ENCODE measurements at places on chromosomes 12 and 14.

DNA sequence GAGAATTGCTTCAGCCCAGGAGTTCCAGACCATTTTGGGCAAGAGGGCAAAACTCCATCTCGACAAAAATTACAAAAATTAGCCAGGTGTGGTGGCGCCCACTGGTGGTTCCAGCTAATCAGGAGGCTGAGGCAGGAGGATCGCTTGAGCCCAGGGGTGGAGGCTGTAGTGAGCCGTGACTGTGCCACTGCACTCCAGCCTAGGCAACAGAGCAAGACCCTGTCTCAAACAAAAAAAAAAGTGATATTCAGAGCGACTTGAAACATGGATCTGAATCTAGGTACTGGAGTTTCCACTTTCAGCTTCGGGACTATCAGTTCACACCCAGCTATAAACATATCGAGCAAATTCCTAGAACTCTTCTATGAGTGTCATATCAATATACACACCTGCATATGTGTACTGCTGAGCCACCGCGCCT, 16.3 kb upstream of the RNF34 start:
- no peak for DNase-seq

- no peak for DNase-seq
Measured at GRCh38 chr14:76695263-76695920, 65.9 kb upstream of the VASH1 start.

DNA sequence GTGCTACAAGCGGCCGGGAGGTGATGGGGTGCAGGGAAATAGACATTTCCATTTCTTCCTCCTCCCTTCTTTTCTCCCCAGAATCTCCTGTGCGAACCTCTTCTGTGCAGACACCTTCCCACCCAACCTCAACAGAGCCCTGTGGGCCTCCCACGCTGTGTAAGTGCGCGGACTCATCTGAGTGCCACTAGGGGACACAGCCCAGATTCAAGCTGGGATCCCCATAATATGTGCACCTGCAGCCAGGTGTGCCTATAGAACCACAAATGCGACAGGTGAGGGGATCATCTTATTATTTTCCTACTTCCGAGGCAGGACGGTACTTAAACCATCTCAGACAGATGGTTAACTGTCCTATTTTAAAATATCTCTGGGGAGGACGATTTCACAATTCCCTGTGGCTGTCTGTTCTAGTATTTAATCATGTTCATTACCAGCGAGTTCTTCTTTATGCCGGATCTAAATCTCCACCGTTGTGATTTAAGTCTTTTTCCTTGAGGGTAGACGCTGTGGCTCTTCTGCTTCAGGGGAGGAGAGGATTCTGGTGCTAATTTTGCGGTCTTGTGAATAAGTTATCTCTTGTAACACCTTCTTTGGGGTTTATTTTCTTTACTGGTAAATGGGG, 17.2 kb upstream of the CACNA1C start:
- no peak for DNase-seq

- no peak for DNase-seq
Measured at GRCh38 chr14:71589609-71590008, 342.6 kb upstream of the RGS6 start.

DNA sequence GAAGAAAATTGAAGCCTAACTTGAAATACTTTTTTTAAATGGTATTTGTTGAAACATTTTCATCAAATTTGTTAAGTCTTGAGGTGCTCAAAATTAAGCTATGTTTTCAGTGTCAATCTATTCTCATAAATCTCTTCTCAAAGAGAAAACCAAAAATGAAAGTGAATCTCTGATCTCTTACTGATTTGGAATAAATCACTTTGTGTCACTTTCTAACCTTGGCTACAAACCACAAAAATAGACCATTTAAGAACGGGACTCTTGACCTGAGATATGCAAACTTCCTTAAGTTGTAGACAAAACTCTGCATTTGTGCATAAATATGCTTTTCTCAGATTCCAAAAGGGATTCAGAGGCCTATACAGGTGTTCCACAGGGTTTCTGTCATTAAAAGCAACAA, 192.9 kb downstream of the SEC23A start:
- no peak for DNase-seq

GRCh38 chr12:108371801-108372344, 32.8 kb upstream of the CMKLR1 start:
- DNase-seq: no peak

GRCh38 chr12:60947533-60947932, 1312.7 kb upstream of the USP15 start:
- no peak for DNase-seq

GRCh38 chr14:24110060-24110459, 4.5 kb upstream of the DCAF11 start:
- DNase-seq: no peak

- no peak for DNase-seq
Measured at GRCh38 chr12:58920102-58920960, at the start of gene LRIG3. Gene LRIG3, minus strand, starts transcription at chr12:58920504. Its CDS starts 269 bp downstream, at chr12:58920235.

DNA sequence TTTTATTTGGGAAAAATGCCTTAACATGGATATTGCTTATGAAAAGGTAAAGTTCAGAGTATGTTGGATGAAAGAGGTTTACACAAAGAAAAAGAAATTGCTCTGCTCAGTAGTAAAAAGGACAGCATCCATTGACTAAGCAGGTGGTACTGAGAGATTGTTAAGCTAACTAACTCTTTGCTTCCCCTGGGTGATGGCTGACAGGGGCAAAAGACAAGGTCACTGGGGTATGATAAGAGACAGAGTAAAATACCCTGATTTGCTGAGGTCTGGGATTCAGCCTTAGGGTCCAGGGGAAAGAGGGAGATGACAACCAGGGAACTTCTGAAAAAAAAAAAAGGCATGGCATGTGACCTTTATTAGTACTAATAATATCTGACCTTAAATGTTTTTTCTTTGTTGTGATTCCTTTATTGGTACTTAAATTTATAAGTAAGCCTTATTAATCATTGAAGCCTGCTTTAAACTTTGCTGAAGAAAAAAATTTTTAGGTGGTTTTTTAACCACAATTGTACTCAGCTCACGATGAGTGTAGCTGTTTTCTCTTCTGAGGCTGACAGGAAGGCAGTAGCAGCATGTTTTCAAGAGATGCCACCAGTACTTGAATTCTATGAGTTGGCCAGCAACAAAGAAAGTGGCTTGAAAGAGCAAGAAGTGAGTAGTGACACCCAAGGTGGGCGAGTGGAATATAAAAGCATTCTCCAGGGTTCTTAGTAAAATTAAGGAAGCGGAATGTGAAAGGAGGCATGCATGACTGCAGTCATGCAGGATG, 43.7 kb upstream of the KITLG start:
- DNase-seq: no peak

- DNase-seq: no peak
Measured at GRCh38 chr12:130636370-130636769, 79.7 kb downstream of the RIMBP2 start.

DNA sequence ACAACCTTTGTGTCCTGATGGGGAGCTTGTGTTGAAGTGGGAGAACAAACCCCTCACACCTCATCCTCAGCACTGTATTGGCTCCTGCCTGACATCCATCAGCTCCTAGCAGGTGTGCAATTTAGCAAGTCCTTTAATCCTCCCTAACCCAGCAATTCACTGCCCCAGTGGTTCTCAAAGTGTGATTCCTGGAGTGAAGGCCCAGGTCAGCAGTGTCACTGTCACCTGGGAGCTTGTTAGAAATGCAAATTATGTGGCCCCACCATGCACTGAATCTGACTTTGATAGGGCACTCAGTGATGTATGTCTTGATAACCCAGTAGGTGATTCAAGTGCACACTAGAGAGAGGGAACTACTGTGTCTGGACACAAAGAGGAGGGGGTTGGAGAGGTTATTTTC, 133.6 kb downstream of the FGD4 start:
- DNase-seq: no peak

GRCh38 chr14:65476942-65477318, 64.4 kb downstream of the FUT8 start:
- no peak for DNase-seq

DNA sequence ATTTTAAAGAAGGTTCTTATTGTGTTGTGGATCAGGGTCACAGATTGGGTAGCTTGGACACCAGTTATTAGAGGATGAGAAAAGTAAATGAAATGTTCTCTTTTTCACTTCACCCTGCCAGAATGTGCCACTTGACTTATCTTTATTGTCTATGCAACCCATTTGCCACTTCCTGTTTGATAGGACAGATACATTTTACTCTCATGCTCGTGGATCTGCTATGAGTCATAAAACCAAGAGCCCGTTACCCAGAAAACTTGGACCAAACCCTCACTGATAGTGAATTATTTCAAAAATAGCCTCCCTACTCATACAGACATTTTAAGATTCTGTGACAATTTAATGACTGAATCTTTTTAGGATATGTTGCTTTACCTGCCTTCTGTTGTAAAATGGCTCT, 1.8 kb downstream of the ISCA2 start:
- DNase-seq: no peak

- no peak for DNase-seq
Measured at GRCh38 chr12:53862831-53863230, 75.8 kb upstream of the HOXC13 start.

GRCh38 chr12:52573743-52574142, at the start of gene KRT74:
Gene KRT74, minus strand, starts transcription at chr12:52573843. Its CDS starts 66 bp downstream, at chr12:52573777.
- no peak for DNase-seq

- no peak for DNase-seq
Measured at GRCh38 chr14:61530896-61531295, 164.4 kb upstream of the HIF1A start.

DNA sequence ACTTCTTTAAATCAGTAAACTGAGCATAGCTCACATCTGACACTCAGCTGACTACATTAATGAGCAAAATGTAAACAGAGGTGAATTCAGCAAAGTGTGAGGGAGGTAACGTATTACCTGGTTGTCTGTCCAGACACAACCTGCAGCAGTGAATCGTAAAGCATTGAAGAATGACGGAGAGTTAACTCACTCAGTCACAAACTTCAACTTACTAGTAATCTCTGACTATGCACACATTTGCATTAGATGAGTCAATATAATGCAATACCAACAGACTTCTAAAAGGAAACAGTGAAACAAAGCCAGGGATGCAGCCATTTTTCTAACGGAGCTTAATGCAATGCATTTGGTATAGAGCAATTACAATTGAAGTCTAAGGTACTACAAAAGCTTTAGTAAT, 40.0 kb downstream of the STX2 start:
- no peak for DNase-seq

DNA sequence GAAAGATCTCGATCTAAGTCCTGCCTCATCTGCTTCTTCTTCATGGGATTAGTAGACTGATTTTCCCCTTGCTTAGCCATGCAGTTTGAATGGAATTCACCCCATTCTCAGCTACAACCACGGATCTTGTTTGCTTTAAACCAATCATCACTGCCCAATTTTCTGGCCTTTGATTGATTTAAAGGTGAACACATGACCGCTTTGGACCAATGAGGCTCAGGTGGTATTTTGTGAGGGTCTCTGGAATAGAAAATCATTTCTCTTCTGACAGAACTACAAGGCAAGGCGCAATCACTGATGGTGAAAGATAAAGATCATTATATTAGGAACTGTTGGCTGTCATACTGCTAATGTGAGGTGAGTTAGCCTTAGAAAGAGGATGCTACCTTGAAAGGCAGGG, 213.0 kb upstream of the PLEKHG7 start:
- no peak for DNase-seq

- DNase-seq: no peak
Measured at GRCh38 chr14:83992857-83993256, 1537.1 kb upstream of the FLRT2 start.

- no peak for DNase-seq
Measured at GRCh38 chr12:123591702-123592481, 7.5 kb downstream of the TMED2 start.

DNA sequence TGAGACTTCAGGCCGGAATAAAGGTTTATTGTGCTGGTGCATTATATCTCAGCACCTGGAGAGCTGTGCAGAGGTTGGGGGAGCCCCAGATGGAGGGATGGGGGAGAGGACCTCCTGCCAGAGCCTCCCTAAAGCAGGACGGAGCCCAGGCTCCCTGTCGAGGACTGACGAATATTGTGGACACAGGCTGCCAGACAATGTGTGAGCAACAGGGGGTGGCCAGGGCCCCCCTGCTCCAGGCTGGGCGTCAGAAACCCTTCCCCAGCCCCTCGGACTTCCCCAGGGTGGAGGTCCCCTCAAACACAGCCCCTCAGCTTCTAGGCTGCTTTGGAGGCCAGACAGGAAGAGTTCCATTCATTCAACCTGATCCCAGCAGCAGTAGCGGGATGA, 8.0 kb downstream of the TMEM119 start:
- no peak for DNase-seq

Measured in activated CD4-positive, CD25-positive, alpha-beta regulatory T cell treated with anti-CD3 and anti-CD28 coated beads, Interleukin-2, amount 50 U/mL, for 72 hours (primary cell).